ENCODE measurements at places on chromosomes 2 and 18.

GRCh38 chr18:34809451-34810072, 99.5 kb downstream of the DTNA start:
- no peak for DNase-seq

- no peak for DNase-seq
Observed at GRCh38 chr2:22276696-22277095, 1108.3 kb upstream of the KLHL29 start.

DNA sequence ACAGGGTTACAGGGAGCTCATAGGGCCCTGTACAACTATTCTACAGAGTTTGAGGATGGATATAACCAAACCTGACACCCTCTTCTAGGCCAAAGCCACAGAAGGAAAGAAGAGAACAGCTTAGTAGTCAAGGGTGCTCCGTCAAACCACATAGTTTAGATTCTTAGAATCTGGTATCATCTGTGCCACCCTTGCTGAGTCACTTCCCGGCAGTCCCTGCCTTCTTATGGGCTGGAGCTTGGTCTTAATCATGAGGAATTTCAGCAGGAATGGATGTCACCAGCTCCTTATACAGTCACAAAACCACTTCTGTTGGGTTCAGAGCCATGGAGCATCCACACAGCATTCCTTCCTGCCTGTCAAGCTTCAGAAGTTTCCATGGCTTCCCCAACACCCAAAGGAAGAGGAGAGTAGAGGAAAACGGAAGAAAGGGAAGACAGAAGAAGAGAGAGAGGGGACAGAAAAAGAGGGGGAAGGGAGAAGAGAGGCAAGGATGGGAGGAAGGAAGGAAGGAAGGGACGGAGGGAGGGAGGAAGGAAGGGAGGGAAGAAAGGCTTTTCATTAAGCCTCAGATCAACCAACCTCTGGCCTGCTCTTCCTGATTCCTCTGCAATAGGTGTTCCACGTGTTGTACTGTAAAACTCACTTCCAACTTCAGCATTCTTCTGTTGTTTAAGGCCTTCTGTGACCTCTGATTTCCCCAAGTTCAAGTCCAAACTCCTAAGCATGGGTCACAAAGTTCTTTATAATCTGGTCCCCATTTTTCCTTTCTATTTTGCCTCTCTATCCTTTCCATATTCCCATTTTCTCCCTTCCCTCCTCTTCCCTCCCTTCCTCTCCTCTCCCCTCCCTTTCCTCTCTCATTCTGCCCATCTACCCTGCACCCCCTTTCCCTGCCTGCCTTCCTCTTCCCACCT, 246.1 kb upstream of the TNP1 start:
- no peak for DNase-seq

DNA sequence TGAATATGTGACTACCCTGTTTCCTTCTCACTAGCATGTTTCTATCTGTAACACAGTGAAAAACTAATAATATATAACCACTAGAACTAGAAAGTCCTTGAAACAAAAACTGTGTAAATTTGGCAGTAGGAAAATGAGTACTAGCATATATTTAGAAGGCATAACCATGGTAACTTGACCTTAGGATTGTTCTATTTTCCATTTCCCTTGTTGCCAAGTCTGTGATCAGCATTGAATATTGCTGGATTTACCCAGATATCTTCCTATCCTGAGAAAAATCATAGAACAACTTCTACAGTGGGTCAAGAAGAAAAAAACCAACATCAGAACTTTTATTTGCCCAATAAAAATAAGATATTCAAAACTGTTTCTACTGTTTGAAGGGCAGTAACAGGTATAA, 563.9 kb upstream of the NRXN1 start:
- DNase-seq: no peak

GRCh38 chr2:86020984-86021383, 84.7 kb downstream of the POLR1A start:
- no peak for DNase-seq

GRCh38 chr2:33946193-33946592, 347.1 kb upstream of the FAM98A start:
- DNase-seq: no peak

DNA sequence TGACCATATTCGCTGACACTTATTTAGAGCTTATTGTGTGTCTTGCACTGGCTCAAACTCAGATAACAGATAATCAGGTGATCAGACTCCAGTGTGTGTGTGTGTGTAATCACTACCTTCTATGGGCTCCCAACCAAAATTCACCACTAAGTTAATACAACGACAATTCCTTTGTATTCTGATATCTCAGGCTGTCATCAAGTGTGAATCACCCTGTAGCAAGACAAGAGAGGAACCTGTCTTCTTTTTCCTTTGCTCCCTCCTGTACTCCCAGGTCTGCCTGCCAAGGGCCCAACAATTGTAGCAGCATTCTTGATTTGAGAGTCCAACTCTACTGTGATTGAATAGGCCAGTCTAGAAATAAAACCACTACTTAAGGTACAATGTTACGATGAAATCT, 25.8 kb downstream of the ITGB6 start:
- DNase-seq: no peak

DNA sequence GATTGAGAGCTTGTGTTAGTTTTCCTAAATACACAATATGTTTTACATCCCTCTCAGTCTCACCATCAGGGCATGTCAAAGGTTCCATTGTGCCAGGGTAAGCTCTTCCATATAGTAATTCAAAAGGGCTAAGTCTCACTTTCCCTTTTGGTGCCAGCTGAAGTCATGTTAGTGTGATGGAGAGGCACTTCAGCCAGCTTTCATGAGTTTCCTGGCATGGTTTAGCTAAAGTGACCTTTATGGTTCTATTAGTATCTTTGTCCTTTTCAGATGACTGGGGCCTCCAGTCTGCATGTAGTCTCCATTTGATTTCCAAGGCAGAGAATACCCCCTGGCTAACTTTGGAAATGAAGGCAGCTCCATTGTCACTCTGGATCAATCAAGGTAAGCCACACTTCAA, 27.2 kb downstream of the NAT8 start:
- no peak for DNase-seq

DNA sequence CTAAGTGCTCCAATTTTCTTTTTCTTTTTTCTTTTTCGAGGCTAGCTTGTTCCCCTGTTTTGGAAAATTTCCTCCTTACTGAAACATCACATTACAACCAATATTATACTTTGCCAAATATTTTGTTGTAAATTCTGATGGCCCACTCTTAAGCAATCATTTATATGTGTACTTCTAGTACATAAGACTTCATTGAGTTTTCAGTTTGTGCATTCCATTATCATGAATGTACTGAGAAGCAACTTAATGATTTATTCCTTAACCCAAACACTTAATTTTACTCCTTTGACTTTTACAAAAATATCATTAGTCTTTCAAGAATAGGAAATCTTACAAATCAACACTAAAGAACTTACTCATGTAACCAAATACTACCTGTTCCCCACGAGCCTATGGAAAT, 242.4 kb downstream of the ARHGAP15 start:
- DNase-seq: no peak

GRCh38 chr2:33111002-33111446, 164.3 kb downstream of the LTBP1 start:
- no peak for DNase-seq

GRCh38 chr18:21703241-21703820, 1.2 kb downstream of the ABHD3 start:
- DNase-seq: no peak

- DNase-seq: no peak
Observed at GRCh38 chr2:6993229-6993640, 76.0 kb downstream of the RNF144A start.

GRCh38 chr2:146632707-146633106, 1212.1 kb upstream of the ACVR2A start:
- DNase-seq: no peak

- DNase-seq: no peak
Observed at GRCh38 chr2:173713904-173714555, 251.1 kb downstream of the SP3 start.

DNA sequence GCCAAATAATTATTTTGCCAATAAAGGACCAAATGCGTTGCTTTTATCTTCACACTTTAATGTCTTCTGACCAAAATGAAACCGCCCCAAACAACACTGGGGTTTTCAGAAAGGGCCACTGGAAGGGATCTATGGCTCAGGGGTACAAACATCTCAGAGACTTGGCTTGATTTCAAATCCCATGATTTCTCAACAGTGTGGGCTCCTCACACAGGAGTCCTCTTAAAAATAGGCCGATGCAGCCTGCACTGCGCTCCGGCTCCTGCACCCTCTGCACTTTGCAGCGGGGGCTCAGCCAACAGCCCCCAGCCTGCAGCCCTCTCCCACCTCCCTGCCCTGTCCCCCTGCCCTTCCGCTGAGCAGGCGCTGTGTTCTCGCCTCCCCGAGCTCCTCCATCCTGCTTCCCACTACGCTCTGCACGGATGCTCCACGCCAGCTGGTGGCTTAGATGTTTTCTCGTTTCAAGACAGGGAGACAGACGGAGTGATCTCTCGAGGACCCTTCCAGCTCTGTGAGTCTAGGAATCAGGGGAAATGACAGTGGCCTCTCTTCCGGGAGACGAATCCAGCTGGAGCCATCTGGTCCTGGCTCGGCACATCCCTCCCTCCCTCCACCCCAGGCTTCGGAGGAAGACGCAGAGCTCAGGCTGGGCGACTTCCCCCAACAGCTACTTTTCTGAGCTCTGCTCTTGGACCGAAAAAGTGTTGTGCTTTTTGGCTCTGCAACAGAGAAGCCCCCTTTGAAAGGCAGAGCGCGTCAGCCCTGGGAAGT, 71.4 kb downstream of the KCNF1 start:
- DNase-seq: no peak

DNA sequence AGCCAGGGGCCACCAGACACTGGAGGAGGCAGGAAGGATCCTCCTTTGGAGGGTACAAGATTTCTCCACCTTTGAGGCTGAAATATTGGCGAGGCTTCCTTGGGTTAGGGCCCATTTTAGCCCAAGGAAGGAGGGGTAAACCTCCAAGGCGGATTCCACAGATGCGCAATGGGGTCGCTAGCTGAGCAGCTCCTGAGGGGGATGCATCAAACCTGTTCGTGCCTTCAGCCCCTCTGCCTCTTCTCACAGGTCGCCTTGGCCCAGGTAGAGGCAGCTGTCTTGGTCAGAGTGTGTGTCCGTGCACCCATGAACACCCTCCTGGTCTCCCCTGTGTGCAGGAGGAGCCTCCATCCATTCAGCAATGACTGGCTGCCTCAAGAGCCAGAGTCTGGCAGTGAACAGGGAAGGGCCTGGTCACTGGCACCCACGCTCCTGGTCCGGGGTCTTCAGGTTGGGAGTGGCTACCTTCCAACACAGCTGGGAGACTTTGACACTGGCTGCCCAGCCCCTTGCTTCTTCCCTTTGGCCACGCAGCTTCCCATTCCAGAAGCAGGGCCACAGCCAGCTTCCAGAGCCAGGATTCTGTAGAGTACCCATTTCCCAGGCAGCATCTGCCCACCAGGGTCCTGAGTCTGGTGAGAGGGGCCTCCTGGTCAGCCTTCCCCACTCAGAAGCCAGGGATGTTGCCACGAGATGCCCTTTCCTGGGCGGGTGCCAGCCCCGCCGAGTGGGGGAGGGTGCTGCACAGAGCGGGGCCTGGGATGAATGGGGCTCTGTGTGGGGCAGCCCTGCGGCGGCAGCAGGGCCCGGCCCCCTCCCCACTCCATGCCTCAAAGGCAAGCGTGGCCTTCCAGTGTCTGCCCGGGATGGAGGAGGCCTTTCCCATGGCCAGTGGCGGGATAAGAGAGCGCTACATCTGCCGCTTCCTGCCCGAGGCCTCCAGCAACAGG, 95.8 kb upstream of the GPC1 start:
- DNase-seq: no peak

GRCh38 chr2:239911641-239912071, 113.5 kb downstream of the NDUFA10 start:
- DNase-seq: no peak

GRCh38 chr2:113892004-113892710, 2.3 kb downstream of the ACTR3 start:
- no peak for DNase-seq

- no peak for DNase-seq
Observed at GRCh38 chr2:48249025-48249424, 280.9 kb upstream of the STON1 start.

GRCh38 chr2:19462256-19462645, 103.8 kb upstream of the OSR1 start:
- no peak for DNase-seq

DNA sequence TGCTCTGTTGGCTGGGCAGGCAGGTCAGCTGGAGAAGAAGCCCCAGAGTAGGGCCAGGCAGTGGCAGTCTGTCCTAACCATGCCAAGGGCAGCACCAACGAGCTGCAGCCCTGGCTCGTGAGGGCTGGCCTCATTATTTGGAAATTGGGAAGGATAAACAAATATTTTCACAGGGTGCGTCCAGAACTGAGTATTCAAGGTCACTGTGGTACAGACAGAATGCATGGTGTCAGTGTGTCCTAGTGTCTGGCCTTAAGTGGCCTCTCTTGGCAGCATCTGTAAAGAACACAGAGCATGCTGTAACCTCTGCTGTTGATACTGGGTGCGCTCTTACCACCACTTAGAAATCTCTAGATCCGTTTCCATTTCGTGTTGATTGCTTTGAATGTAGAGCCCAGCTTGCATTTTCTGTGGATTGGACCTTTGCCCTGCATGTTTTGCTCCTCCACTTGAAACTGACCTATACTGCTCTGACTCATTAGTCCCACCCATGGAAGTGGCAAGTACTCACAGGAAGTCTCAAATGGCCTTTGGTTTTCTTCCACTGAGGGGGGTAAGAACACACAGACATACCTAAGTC, 88.2 kb downstream of the GREB1L start:
- DNase-seq: no peak

- no peak for DNase-seq
Observed at GRCh38 chr2:58974426-58974825, 733.3 kb upstream of the FANCL start.

DNA sequence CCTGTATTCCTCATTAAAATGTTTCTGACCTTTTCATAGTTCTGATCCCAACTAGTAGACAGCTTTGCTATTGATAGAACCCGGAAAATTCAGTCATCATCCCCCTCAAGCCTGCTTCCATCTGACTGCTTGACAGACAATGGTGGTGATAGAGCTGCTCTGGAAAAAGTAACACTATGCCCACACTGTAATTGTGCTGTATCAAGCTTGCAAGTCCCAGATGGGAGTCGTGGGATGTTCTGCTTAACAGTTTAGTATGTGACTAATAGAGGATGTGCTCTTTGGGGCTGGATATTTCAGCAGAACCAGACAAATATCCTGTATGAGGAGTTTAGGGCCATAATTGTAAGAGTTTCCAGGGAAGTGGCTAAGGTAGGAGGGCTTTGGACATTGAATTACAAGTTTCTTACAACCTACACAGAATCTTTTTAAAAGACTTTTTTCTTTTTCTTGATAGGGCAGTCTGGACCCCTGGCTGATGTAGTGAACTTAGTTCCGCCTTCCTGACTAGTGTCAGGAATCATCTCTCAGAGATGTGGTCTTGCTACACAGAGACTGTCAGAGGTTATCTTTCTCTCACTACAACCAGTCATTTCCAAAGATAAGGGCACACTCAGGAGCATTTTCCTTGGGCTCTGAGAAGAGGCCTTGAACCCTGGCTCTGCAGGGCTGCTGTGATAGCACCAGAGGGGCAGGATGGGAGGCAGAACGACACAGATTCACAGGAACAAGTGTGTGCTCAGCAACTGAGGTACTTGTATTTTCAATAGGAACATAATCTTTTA, 158.0 kb upstream of the RBMS1 start:
- no peak for DNase-seq

DNA sequence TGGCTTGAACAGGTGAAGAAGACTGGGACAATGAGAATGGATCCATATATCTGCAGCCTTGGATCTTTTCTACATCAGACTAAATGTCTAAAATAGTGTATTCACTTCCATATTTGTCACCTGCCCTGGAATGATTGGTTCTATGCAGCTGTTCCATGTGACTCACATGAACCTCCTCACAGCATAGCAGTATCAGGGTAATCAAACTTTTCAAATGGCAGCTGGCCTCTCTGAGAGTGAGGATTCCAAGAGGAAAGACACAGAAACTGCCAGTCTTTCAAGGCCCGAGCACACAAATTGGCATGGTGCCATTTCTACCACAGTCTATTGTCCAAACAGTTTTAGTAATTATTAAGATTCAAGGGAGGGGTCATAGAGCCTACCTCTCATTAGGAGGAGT, 859.3 kb downstream of the BCL11A start:
- DNase-seq: no peak

Measured in stimulated activated CD4-positive, alpha-beta T cell treated with anti-CD3 and anti-CD28 coated beads, Interleukin-15, amount 100 ng/mL, for 48 hours (primary cell).